ENCODE measurements at places on chromosomes 5 and 9. TPM values are rescaled to one million over a fixed set of nuclear protein-coding genes. Genes with fewer than 3 reads are reported as not detected.

The TTLL11 gene
- total RNA-seq = 1.5 TPM

The REEP2 gene
- 0.65 TPM for total RNA-seq

The FAM221B gene
- total RNA-seq = not detected

The GABRA6 gene
- not detected for total RNA-seq

The ZNF883 gene
- 0.50 TPM for total RNA-seq

The SPEF2 gene
- total RNA-seq = 0.63 TPM

The TXNDC8 gene
- not detected for total RNA-seq

The CDH18 gene
- total RNA-seq = not detected

The CXCL14 gene
- not detected for total RNA-seq

The PTGER4 gene
- 14.9 TPM for total RNA-seq

The XRCC4 gene
- total RNA-seq = 6.3 TPM

The GARIN3 gene
- total RNA-seq = not detected

The HAVCR2 gene
- total RNA-seq = not detected

The SPINK13 gene
- not detected for total RNA-seq

The SMIM32 gene
- not detected for total RNA-seq

The PLPP1 gene
- 156 TPM for total RNA-seq

The SHISAL2B gene
- total RNA-seq = not detected

The GNA14 gene
- 2.6 TPM for total RNA-seq

The DHX29 gene
- 16.0 TPM for total RNA-seq

The FSTL4 gene
- not detected for total RNA-seq

The S100Z gene
- total RNA-seq = not detected

The LCN12 gene
- total RNA-seq = not detected

The PRLR gene
- not detected for total RNA-seq

The SDHA gene
- 180 TPM for total RNA-seq

The ZNF658 gene
- total RNA-seq = 5.0 TPM

The TRAF2 gene
- total RNA-seq = 35.2 TPM

The ALDH1A1 gene
- total RNA-seq = 3,182 TPM

The CEL gene
- total RNA-seq = 0.44 TPM

The NMUR2 gene
- not detected for total RNA-seq

The PHF2 gene
- total RNA-seq = 17.2 TPM

The RPS14 gene
- 3,563 TPM for total RNA-seq

The ITK gene
- total RNA-seq = not detected

The FBXL7 gene
- 23.9 TPM for total RNA-seq

The STPG3 gene
- not detected for total RNA-seq

Data from bladder microvascular endothelial cell (primary cell).